Stimulated activated CD8-positive, alpha-beta memory T cell treated with anti-CD3 and anti-CD28 coated beads, Interleukin-12 subunit alpha, Interleukin-12 subunit beta, amount 100 ng/mL, for 4 hours (primary cell): ENCODE measurements at places on chromosomes 7 and 10.

- DNase-seq: no peak
Measured at GRCh38 chr7:20713792-20714191, 72.9 kb downstream of the SP8 start.

- no peak for DNase-seq
Measured at GRCh38 chr10:97450828-97451227, 4.9 kb downstream of the ZDHHC16 start.

DNA sequence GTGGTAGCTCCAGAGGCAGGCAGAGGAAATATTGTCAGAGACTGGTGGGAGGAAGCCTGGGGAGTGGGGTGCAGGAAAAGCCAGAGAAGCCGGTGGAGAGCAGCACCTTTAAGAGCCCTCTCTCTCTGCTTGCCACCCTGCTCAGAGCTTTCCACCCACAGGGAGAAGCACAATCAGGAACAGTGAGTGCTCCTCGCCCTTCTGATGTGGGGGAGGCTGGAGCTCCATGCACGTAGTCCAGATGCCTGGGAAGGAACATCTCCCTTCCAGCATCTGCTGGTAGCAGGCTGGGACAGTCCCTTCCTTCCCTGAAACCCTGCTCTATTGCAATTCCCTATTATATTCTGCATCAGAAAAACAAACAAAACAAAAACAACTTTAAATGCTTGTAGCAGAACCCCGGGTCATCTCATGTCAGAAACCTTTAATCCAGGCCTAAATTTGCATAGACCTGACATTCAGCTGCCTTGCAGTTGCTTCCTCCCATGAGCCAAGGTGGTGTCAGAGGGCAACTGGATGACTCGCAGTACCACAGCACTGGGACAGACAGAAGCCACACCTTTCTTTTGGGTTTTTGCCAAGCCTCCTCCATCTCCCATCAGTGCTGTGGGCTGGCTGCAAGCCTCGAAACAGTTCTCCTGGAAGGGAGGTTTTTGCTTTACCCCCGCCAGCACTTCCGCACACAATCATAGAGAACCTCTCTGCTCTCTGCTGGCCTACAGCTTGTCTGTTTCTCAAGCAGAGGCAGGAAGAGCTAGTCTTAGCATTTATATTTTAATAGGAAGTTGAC lies 13.1 kb downstream of the AVPI1 start:
- DNase-seq: no peak

DNA sequence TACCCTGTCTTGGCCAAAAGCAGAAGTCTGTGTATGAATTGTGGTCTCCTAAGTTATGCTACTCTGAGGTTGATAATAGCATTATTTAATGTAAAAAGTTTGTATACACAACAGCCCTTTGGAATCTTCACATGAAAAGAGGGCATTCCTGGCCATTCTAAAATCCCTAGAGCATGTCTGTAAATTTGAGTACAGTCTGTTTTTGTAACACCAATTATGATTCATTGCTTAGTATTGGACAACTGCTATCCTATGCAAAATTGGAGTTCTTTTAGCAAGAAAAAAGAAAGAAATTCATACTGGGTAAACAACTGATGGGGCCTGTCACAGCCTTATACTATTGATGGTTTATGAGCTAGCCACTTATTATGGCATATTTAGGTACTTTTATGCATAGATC lies 10.2 kb downstream of the CUTC start:
- DNase-seq: no peak

GRCh38 chr7:66815951-66816350 lies 75.4 kb downstream of the RABGEF1 start:
- no peak for DNase-seq

- no peak for DNase-seq
Measured at GRCh38 chr7:103573479-103574058, 127.6 kb upstream of the SLC26A5 start.

- DNase-seq: no peak
Measured at GRCh38 chr7:94655848-94656657, at the start of gene SGCE. Gene SGCE (minus strand): TSS chr7:94656133. CDS start chr7:94656098, 35 bp downstream.

DNA sequence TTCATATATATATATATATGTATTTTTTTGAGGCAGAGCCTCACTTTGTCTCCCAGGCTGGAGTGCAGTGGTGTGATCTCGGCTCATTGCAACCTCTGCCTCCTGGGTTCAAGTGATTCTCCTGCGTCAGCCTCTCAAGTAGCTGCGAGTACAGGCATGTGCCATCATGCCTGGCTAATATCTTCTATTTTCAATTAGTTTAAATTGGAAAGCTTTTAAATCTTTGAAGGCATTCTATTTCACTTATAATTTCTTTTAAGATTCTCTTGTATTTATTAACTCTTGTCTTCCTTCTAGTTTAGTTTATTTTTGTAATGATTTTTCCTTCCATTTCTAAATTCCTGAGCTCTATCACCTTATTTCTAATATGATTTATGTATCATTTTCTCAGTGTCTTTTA lies 71.2 kb downstream of the TPST1 start:
- no peak for DNase-seq

DNA sequence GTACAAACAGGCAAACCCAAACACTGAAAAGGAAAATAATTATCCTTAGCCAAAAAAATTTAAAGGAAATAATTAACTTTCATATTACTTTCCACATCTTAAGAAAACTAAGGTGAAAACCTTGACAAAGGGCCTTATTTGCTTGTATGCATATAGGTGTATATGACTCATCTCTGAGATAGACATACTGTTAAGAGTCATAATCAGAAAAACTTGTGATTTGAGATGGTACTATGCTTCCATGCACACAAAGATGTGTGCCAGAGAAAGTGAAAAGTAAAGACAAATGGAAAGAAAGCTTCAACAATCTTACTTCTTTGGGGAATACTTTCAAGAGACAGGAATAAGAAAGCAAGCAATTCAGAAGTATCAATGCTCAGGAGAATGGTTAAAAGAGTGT lies 3.3 kb upstream of the CACNA2D1 start:
- no peak for DNase-seq

GRCh38 chr7:155566011-155566836 lies 19.9 kb upstream of the CNPY1 start:
- DNase-seq: no peak

GRCh38 chr7:8354503-8354902 lies 78.9 kb upstream of the NXPH1 start:
- DNase-seq: no peak

- DNase-seq: no peak
Measured at GRCh38 chr7:115260381-115260780, 338.5 kb downstream of the MDFIC start.

DNA sequence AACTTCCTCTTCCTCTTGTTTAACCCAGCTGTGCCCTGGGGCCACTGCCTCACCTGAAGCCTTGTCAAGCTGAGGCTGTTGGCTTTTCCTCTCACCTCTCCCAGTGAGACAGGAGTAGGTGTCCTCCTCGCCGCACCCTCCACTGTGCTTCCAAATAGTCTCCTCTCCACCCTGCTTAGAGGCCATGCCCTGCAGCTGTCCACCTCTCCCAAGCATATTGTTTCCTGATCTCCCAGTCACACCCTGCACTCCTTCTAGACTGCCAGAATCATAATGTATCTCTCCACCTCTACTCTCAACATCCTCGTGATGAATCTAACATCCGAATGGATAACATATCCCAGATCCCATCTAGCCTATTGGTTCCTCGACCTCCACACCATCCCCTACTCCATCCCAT lies 196.3 kb upstream of the GHITM start:
- no peak for DNase-seq

DNA sequence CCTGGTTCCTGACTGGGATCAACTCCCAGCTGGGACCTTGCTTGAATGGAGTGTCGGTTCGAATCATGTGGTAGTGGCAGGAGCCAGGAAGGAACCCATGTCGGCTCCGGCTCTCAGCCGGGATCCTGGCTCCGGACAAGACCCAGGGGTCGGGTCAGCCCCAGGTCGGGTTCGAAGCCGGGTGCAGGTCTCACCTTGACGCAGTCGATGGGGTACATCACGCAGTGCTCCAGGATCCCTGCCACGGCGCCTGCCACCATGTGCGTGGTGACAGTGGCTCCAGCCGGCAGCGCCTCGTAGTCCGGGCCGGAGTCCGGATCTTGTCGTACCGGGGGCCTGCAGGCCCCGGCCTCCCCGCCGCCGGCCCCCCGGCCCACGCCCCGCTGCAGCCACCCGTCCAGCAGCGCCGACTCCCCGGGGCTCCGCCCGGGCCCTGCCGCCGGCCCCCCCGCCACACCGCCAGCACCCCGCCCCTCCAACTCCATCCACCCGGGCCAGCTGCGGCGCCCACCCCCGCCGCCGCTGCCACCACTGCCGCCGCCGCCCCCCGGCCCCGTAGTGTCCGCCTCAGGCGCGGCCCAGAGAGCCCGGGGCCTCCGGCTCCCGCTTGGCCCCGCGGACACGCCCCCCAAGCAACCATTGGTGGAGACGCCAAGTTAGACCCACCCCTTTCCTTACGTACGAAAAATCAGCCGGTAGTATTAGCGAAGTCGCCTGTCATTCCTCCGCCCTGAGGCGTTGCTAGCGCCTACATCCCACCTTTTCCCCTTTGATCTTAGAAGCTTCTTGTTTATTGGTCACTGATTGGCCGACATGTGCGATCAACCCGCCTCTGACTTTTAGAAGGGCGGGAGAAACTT lies at the start of gene SLC25A28:
Gene SLC25A28 (minus strand): TSS at position 589 of the 860 bp plus-strand sequence. CDS start 104 bp downstream, at position 485.
- DNase-seq: peak; percentile 82

DNA sequence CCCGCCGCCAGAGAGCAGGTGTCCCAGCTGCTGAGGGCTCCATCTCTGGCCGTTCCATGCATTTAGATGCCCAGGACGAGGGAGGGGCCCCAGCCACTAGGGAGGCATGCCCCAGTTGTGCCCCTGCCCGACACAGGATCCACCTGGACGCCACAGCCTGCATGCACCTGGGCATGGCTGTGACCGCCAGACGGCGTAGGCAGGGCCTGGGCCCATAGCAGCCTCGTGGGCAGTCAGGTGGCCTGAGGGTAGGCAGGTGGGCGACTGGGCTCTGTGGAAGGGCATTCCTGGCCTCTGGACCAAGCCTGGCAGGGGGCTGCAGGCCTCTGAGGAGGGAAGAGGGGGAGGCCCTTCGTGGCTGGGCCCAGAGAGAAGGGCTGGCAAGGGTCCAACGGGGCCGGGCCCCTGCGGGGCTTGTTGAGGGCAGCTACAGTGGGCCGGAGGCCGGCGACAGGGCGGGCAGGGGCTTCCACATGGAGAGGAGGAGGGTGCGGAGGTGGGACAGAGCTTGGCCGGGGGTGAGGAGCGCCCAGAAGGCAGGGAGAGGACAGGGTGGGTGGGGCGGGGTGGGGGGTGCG lies 76.0 kb upstream of the NKX6-2 start:
- DNase-seq: no peak

DNA sequence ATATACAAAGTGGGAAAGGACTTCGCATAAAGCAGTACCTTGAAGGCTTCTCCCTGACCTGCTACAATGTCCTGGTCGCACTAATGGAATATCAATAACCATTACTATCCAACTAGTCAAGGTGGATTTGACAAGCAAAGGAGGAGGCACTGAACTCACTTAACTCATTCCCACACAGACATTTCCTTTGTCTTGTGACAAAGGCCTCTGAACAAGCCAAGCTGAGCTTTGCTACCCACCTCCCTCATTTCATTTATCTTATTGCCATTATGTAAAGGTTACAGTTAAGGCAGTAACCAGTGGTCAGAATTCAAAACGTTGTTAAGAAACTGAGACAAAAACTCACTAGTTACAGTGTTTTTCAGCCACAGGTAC lies 7.3 kb downstream of the ELMO1 start:
- DNase-seq: no peak

DNA sequence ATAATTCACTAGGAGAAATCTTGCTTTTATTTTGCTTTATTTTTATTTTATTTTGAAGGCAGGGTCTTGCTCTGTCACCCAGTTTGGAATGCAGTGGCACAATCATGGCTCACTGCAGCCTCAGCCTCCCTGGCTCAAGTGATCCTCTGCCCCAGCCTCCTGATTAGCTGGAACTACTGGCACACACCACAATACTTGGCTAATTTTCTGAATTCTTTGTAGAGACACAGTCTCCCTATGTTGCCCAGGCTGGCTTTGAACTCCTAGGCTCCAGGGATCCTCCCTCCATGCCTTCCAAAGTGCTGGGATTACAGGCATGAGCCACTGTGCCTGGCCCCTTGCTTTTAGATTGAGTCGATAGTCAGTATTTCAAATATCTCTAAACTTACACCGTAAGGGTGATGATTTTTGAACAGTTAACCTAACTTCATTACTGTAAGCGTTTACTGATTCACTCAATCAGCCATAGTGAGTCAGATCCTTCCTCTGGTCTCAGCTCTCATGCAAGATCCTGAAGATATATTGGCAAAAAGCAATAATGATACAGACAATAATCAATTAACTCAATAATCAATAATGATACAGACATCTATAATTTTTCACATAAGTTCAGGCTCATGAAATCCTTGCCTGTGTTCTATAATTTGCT lies 239.5 kb downstream of the KIAA1217 start:
- DNase-seq: no peak

- no peak for DNase-seq
Measured at GRCh38 chr10:93503075-93503474, 6.7 kb downstream of the CEP55 start.

GRCh38 chr7:73613954-73614735 lies 10.2 kb downstream of the MLXIPL start:
- DNase-seq: no peak

DNA sequence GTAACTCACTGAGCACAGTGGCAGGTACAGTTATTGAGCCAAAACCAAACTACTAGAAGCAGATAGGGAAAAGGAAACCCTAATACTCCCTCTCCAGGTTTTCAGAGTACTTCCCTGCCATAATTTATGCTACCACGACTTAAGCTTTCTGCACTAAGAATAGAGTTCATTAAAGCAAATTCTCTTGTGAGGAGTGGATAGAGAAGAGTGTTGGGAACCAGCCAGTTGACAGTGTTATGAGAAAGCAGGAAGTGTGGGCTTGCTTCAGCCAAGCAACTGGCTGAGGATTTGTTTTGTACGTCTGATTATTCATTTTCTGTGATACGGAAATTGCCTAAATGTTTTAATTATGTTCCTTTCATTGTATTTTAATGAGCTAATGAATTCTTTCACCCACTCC lies 280.5 kb downstream of the KIF20B start:
- DNase-seq: no peak

DNA sequence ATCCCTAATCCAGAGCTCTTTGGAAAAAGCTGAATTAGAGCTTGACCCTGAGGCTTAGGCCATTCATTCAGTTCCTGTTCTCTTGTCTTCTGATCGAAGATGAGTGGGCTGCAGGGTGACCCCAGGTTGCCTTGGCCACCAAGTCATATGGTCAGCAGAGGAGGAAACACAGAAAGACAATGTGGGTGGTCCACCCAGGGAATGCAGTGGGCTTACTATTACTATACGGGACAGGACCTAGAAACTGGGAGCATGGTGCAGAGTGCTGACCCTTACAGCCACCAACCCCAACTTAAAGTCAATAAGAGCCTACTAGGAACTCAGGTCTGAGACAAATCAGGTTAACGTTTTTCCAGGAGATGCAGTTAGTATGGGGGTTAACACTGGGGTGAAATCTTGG lies 200.5 kb downstream of the HERPUD2 start:
- no peak for DNase-seq

- DNase-seq: no peak
Measured at GRCh38 chr10:49519717-49520116, 19.2 kb downstream of the ERCC6 start.

DNA sequence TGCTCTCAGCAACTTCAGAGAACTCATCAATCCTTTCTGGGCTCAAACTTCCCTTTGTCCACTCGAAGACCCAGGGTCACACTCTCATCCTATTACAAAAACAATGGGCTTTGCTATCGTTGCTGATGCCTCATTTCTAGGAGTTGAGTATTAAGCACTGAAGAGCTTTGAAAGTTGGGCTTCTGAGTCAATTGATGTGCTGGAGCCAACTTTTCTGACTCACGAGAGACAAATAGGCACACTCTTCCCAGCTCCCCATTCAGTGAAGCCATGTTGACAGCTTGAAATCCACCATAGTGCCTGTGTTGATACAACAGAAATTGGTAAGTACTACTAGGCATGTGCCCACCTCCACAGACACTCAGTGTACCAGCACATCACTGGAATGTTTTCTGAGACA lies 97.5 kb upstream of the PRSS58 start:
- DNase-seq: no peak
